ENCODE measurements at places on chromosomes 3 and 15.

GRCh38 chr15:85430406-85431204 lies 50.2 kb downstream of the AKAP13 start:
- no peak for DNase-seq

DNA sequence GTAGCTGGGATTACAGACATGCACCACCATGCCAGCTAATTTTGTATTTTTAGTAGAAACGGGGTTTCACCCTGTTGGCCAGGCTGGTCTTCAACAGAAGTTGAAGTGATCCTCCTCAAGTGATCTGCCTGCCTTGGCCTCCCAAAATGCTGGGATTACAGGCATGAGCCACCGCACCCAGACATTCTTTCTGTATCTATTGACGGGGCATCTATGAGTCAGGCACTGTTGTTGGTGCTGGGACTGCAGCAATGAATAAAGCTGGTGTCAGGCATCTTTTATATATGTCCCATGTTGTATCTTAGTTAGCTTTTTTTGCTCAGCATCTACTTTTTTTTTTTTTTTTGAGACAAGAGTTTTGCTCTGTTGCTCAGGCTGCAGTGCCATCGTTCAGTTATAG lies 47.6 kb upstream of the ULK4 start:
- no peak for DNase-seq

DNA sequence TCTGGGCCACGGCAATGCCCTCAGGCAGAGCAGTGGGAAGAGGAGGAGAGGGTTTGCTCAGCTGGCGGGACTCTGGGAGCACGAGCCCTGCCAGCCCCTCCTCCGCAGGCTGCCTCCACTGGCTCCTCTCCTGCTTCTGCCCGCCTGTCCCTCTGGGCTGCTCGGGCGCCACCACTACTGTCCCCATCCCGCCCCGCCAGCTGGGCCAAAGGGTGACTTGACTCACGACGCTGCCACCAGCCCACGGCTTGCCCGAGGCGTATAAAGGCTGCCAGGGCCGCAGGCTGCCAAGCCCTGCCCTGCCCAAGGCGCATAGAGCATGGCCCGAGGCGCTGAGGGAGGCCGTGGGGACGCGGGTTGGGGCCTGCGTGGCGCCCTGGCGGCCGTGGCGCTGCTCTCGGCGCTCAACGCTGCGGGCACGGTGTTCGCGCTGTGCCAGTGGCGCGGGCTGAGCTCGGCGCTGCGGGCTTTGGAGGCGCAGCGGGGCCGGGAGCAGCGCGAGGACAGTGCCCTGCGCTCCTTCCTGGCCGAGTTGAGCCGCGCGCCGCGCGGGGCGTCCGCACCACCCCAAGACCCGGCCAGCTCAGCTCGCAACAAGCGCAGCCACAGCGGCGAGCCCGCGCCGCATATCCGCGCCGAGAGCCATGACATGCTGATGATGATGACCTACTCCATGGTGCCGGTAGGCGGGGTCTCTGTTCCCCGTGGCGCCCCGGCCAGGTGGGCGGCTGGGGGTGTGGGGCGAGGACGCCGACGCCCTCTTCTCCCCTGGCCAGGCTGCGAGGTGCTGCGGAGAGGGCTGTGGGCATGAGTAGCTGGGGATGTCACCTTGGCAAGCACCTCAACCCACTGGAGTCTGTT lies at the start of gene GLDN:
Gene GLDN, plus strand, starts transcription at position 290 of the 861 bp plus-strand sequence. Its CDS starts 30 bp downstream, at position 320.
- no peak for DNase-seq

DNA sequence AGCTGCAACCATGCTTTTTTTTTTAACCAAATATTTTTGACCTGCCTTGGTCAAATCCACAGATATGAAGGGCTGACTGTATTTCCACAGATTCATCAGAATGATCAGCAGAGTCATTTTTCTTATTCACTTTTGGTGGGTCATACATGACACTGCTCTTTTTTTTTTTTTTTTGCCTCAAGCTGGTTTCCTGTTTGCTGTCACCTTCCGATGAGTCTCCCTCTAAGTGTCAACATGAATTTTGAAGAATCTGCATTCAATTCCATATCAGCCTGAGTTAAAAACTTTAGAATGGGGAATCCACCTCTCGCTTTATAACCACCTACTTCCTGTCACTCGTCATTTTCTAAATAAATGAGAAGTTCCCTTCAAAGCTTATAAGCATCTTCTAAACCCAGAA lies 2.2 kb upstream of the SLC12A8 start:
- DNase-seq: no peak

- DNase-seq: no peak
Observed at GRCh38 chr15:79657722-79658121, 225.6 kb downstream of the MINAR1 start.

GRCh38 chr3:7190095-7190494 lies 329.2 kb downstream of the GRM7 start:
- no peak for DNase-seq

DNA sequence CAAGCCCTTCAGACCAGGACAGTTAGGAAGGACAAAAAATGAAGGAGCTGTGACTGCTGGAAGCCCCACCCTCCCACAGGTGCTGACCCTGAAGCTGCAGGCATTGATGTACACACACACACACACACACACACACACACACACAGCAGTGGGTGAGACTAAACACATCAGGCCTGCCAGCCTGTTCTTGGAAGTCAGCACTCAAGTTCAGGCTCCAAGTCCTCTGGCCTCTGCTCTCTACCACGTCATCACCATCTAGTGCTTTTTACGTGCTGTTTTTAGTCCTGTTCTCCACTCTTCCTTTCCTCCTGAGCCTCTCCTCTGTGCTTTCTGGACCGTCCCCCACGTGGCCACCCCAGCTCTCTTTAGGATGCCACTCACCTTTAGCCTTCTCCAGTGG lies 5.4 kb upstream of the KBTBD12 start:
- DNase-seq: no peak

GRCh38 chr15:73078722-73079121 lies 26.5 kb downstream of the NEO1 start:
- no peak for DNase-seq

- no peak for DNase-seq
Observed at GRCh38 chr3:16318176-16318575, 53.2 kb downstream of the OXNAD1 start.

DNA sequence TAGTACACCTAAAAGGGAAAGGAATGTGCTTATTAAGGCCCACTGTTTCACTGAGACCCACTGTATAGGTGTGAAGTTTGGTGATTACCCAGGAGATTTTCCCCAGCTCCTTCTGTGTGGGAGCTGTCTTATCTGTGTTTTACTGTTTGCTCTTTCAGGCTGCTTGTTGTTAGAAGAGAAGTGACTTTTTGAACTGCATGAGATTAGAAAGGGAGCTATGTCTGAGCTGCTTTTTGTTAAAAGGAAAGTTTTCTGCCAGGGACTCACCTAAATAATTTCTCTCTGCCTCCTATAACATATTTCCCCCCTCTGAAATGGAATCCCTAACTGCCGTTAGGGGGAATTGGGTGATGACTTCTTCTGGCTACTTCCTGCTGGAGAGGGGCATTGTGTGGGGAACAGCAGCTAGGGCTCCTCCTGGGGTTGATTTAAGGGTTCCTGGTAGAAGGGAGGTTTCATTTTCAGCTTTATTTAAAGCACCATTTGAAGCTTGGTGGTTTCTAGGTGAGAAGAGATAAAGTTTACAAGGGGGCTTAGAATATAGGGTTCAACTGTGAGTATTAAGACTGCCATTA lies 77.1 kb upstream of the ATP11B start:
- DNase-seq: no peak

DNA sequence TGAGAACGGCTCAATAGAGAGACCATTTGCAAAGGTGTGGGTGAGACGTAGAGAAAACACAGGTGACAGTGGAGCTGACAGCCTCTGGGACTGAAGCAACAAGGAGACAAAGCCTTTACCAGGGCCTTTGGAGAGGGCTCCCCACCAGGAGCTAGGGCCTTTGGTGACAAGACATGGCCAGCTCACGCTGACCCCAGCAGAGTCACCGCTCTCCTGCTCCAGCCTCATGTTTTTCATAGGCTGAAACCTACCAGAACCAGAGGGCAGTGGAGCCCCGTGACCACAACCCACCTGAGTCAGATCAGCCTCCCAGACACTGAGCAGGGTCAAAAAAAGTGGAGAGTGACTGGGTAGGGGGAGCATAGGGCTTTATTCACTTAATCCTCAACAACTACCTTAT lies 214.7 kb downstream of the SHQ1 start:
- DNase-seq: no peak

DNA sequence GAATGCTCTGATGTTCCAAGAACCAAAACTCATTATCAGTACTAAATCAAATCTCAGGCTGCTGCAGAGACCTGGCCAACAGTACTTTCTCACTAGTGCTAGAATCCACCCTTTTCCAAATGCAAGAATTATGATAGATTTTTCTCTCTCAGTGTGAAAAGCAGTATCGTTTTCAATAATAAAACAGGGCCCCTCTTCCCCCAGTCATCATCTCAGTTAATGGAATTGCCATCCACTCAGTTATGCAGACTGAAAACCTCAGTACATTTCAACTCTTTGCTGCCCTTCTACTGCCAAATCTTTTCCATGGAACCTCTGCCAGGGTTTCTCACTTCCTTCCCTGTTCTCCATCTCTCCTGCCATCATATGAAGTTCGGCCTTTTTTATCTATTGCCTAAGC lies 72.4 kb upstream of the FGF12 start:
- DNase-seq: no peak

- no peak for DNase-seq
Observed at GRCh38 chr3:129295286-129295685, 16.6 kb downstream of the HMCES start.

- no peak for DNase-seq
Observed at GRCh38 chr3:157789162-157789561, 285.9 kb upstream of the VEPH1 start.

Data from T-helper 22 cell (primary cell).